Cardiac septum (tissue), 1 donor: ENCODE measurements at places on chromosomes 12 and 14. TPM values are rescaled to one million over a fixed set of nuclear protein-coding genes. Genes with fewer than 3 reads are reported as not detected.

GRCh38 chr12:49809381-49809905, 18.8 kb downstream of the NCKAP5L start:
- DNase-seq: no peak

SLC10A1 gene
- not detected for total RNA-seq

EPYC gene
- total RNA-seq: not detected

- no peak for DNase-seq
Observed at GRCh38 chr12:100651694-100652093, 78.2 kb downstream of the GAS2L3 start.

DNA sequence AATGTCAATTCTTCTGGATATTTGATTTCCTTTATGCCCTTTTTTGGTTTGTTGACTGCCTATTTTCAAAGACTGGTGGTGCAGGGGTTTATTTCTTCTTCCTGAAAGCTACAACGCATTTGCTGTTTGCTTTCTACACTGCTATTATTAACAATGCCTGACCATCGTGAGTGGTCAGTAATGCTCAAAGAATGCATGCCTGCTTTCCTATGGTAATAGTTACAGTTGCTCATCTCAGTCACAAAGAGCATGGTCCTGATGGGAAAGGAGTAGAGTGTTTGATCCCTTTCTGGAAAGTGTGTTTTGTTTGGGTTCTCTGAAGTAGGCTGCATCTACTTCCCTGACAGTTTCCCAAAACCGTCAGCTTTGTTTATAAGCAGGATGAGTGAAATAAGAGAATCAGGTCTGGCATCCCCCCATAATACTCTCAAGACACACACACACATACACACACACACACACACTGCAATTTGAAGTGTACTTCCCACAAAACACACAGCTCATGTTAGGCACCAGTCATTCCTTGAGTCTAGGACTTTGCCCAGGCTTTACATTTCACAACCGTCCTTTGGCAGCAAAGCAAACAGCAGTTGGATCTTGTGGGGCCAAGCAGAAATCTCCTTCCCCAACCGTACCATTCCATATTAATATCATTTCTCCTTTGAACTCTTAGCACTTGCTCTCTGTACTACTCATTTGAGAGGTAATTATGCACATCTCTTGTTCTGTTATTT, 56.6 kb downstream of the SUDS3 start:
- no peak for DNase-seq

DNA sequence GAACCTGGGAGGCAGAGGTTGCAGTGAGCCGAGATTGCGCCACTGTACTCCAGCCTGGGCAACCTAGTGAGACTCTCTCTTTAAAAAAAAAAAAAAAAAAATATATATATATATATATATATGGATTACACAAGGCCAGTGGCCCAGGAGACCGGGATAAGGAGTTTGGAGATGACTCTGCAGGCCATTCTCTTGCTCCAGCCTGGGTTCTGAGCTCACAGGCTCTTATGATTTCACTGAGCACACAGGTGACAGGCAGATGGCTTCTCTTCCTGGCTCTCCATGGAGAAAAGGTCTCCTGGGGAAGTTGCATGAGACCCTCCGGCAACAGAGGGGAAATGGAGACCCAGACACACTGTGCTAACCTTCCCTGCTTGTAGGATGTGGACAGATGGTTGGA, 98.7 kb upstream of the VASH1 start:
- DNase-seq: no peak

DNA sequence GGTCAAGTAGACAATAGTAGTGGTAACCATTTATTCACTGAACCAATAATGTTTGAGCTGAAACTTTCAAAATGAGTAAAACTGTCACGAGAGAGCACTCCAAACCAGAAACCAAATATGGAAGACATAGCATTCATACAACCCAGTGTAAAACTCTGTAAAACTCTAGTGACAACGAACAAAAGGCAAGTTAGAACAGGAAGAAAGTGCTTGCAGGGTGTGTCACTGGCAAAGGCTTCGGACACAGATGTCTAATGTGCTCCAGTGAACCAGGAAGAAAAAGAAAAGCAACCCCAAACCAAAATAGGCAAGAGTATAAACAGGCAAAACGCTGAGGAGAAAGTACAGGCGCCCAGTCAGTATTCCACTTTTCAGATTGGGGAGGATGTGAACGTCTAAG, 79.3 kb upstream of the FZD10 start:
- no peak for DNase-seq

DBX2 gene
- 0.19 TPM for total RNA-seq

DNA sequence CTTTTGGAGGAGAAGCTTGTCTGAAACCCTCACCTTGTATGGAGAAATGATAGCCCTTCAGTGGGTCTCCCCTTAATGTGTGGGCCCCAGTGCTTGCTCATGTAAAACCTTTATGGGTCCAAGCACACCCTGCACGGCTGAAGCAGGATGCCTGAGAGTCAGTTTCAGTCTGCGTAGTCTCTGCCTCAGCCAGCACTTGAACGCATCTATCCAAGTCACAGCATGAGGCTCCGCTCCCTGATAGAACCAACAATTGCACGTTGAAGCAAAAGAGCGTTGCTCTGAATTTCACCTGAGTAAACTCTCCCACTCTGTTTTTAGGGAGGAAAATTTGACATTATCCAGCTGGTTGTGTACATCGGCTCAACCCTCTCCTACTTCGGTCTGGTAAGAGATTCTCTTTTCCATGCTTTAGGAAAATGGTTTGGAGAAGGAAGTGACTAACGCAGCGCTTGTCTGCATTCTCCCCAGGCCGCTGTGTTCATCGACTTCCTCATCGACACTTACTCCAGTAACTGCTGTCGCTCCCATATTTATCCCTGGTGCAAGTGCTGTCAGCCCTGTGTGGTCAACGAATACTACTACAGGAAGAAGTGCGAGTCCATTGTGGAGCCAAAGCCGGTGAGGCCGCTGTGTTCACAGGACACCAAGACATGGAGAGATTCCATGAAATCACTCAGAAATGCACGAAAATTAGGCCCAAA, 33.0 kb upstream of the P2RX4 start:
- DNase-seq: no peak

OAS2 gene
- 6.4 TPM for total RNA-seq

CCDC196 gene
- total RNA-seq: not detected

GRCh38 chr14:100765991-100766390, 39.3 kb downstream of the DLK1 start:
- peak; percentile 36 for DNase-seq

DNA sequence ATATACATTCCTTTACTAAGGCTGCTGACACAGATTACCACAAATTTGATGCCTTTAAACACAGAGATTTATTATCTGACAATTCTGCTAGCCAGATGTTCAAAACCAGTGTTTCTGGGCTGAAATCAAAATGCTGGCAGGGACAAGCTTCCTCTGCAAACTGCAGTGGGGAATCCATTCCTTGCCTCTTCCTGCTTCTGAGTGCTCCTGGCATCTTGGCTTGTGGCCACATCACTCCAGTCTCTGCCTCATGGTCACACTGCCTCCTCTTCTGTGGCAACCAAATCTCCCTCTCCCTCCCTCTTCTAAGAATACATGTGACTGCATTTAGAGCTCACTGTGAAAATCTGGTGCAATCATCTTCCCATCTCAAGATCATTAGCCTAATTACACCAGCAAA, 235.7 kb downstream of the TTC8 start:
- DNase-seq: no peak

DNA sequence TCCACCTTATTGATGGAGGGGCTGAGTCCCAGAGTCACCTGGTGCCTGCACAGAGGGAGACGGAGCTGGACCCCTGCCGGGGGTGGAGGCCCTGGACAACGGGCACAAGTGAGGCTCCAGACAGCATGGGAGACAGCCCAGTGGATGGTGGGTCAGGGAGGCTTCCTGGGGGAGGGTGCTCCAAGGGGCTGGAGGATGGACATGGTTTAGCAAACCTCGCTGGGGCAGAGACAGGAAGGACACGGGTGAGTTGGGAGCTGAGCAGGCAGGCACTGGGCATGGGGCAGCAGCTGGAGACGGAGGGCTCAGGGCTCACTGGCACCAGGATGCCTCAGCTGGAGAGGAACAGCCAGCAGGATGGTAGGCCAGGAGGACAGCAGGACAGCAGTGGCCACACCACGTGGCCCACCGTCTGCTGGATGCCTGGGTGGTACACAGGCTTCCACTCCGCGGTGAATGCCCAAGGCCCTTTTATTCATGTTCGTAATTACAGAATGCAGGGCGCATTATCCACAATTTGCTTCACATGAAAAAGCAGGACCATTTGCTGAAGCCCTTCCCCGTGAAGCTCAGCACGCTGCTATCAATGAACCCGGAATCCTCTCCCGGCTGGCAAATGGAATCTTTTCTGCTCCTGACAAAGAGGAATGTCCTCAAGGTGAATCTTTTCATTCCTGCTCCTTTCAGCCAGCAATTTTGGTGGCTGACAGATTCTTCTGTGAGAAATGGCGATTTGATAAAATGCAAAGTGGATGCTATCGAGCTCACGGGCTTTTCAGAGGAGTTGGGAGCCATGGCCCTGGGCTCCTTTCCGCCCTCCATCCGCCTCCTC, 138.1 kb upstream of the C14orf180 start:
- DNase-seq: no peak

- no peak for DNase-seq
Observed at GRCh38 chr12:94265539-94265938, 117.2 kb downstream of the PLXNC1 start.

DNA sequence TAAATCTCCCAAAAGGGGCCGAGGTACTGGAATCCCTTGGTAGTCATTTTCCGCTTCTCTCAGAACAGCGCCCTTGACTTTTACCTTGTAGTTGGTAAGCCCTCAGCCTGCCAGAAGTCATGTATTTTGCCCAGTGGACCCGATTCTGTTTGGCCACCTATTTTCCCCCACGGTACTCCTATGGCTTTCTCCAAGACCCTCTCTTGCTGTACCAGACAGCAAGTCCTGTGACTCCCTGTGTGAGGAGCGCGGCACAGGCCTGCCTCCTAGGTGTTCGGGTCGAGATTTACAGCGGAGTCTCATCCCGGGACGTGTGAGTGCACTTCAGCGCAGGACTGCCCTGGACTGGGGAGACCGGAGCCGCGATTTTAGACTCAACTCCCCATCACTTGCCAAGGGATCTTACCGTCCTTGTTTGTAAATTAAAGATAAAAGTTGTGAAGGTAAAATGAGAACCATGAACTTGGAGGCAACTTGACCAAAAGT, 1.1 kb upstream of the MBD6 start:
- DNase-seq: no peak

CLEC6A gene
- not detected for total RNA-seq

IGFBP6 gene
- total RNA-seq: 42.3 TPM

HHIPL1 gene
- 1.9 TPM for total RNA-seq

DNA sequence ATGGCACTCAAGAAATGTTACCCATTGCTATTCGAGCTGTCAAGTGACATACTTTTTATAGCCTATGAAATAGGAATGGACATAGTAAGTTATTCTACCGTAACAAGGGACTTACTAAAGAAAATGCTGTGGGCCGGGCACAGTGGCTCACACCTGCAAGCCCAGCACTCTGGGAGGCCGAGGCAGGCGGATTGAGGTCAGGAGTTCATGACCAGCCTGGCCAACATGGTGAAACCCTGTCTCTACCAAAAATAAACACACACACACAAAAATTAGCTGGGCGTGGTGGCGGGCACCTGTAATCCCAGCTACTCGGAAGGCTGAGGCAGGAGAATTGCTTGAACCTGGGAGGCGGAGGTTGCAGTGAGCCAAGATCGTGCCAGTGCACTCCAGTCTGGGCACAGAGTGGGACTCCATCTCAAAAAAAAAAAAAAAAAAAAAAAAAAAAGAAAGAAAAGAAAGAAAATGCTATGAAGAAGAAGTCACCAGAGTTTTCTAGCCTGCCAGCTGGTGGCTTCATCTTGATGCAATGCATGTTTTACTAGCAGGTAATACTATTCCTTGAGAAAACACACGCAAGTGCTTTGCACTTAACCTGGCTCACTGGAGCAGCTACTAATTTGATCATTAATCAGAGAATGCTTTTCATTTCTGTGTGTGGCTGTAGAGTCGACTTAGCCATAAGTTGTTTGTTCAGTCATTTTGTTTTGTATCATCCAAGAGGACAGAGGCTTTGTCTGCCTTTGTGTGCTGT, 166.7 kb upstream of the MYL2 start:
- DNase-seq: no peak

MYF5 gene
- not detected for total RNA-seq

- no peak for DNase-seq
Observed at GRCh38 chr12:62873116-62873825, 61.7 kb downstream of the PPM1H start.

DNA sequence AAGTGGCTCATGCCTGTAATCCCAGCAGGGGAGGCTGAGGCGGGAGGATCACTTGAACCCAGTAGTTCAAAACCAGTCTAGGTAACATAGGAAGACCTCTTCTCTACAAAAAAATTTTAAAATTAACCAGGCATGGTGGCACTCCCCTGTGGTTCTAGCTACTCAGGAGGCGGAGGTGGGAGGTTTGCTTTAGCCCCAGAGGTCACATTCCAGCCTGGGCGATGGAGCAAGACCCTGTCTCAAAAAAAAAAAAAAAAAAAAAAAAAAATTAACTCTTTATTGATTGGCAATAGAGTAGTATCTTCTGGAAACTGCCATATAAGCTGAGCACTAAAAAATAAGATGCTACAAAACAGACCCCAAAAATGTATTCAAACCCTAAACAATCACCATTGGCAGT, 69.5 kb downstream of the LLPH start:
- DNase-seq: no peak

LHX5 gene
- not detected for total RNA-seq

ARMH4 gene
- 6.4 TPM for total RNA-seq

DNA sequence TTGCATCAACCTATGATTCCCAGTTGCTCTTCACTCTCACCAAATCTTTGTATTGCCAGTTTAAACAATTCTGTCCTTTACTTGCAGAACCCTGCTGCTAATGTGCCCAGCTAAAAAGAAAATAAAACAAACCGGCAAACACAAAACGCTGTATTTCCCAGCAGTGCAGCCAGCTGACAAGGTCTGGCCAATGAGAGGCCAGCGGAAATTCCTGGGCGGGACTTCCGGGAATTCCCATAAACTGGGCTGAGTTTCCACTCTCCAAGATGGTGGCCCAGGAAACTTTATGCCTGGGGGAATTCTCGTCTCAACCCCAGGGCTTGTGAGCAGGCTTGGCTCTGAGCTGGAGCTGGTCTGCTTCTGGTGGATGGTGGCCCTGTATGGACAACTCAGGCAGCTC, 807.3 kb upstream of the TMEM132C start:
- DNase-seq: no peak
